H9 (cell line): ENCODE measurements at places on chromosomes 2 and 18. TPM values are rescaled to one million over a fixed set of nuclear protein-coding genes. Genes with fewer than 3 reads are reported as not detected.

DNA sequence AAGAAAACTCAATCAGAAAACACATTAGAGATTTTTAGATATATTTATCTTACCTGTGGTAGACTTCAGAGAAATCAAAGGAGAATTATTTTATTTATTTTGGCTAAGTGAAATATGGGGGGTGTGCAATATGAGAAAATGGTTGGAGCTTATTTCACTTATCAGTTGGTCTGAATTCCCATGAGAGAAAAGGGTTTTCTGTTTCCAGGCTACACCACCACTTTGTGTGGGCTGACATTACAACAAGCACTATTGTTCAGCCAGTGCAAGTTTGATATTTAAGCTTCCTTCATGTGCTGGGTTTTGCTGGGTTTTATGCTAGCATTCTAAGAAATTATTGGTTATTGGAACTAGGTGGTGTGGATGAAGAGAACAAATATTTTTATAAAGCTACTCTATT is 33.5 kb downstream of the RMND5A start:
- no peaks in the 10 kb centered on the region for H3K27me3 ChIP-seq
- DNase-seq, result no peak
- H3K36me3 ChIP-seq, result peaks cover 46% of the 10 kb centered on the region
- H3K4me3 ChIP-seq, result no peak overlapping the region

NEU4 gene
- 0.42 and 0.70 TPM in 2 replicates for total RNA-seq

IGFBP5 gene
- total RNA-seq, result 0.61 and 0.90 TPM in 2 replicates

TXNDC2 gene
- total RNA-seq, result 0.28 TPM in 1 of 2 replicates, not detected in the other

- DNase-seq, result peak; percentile 51
- peak overlapping the region; percentile 96 for H3K4me3 ChIP-seq
- peaks cover 29% of the 10 kb centered on the region for H3K36me3 ChIP-seq
- peaks cover 6% of the 10 kb centered on the region; the same call in 1 of the 2 replicates for H3K4me1 ChIP-seq
- H3K27ac ChIP-seq, result no peak overlapping the region
Observed at GRCh38 chr18:48949606-48950535, 894 bp downstream of the SMAD7 start.

GRCh38 chr18:25531207-25531606 is 179.2 kb upstream of the ZNF521 start:
- no peaks in the 10 kb centered on the region for H3K27me3 ChIP-seq
- no peak for DNase-seq
- peaks cover 16% of the 10 kb centered on the region for H3K36me3 ChIP-seq
- H3K4me3 ChIP-seq, result no peak overlapping the region
- H3K4me1 ChIP-seq, result no peaks in the 10 kb centered on the region
- H3K27ac ChIP-seq, result no peak overlapping the region

GRCh38 chr2:32446369-32446768 is 89.5 kb downstream of the BIRC6 start:
- no peak for DNase-seq
- no peak overlapping the region for H3K27ac ChIP-seq
- H3K4me1 ChIP-seq, result no peaks in the 10 kb centered on the region
- H3K27me3 ChIP-seq, result no peaks in the 10 kb centered on the region

DNA sequence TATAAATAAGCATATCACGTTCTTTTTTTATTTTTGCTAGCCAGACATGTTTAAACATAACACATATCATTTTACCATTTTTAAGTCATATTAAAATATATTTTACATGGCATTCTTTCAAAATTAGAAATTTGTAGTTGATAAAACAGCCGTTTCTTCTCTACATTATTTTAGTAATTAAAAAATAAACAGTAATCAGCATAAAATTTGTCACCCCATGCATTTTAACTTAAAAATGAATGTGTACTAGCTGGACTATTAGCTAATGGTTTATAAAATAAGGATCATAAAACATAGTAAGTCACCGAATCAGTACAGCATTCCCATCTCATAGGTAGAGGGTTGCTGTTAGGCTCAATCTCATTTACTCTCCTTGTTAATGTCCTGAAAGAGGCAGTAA is 433.8 kb downstream of the LRP1B start:
- no peak overlapping the region for H3K4me3 ChIP-seq
- H3K27me3 ChIP-seq, result no peaks in the 10 kb centered on the region
- no peak overlapping the region for H3K27ac ChIP-seq
- H3K4me1 ChIP-seq, result no peaks in the 10 kb centered on the region

GRCh38 chr2:104734937-104735586 is 118.9 kb upstream of the POU3F3 start:
- peaks cover 2% of the 10 kb centered on the region; the same call in 2 of the 3 replicates for H3K36me3 ChIP-seq
- no peak for DNase-seq
- H3K4me1 ChIP-seq, result no peaks in the 10 kb centered on the region
- no peak overlapping the region for H3K4me3 ChIP-seq
- no peak overlapping the region for H3K27ac ChIP-seq
- H3K27me3 ChIP-seq, result no peaks in the 10 kb centered on the region

GRCh38 chr2:236473691-236474090 is 95.9 kb upstream of the ACKR3 start:
- no peaks in the 10 kb centered on the region for H3K27me3 ChIP-seq
- no peak overlapping the region for H3K4me3 ChIP-seq
- H3K4me1 ChIP-seq, result peaks cover 2% of the 10 kb centered on the region; the same call in 1 of the 2 replicates
- no peak overlapping the region for H3K27ac ChIP-seq
- H3K36me3 ChIP-seq, result no peaks in the 10 kb centered on the region

GRCh38 chr2:135773917-135774316 is 32.3 kb downstream of the UBXN4 start:
- H3K27ac ChIP-seq, result no peak overlapping the region
- peaks cover 42% of the 10 kb centered on the region; the same call in 2 of the 3 replicates for H3K36me3 ChIP-seq
- no peak for DNase-seq
- no peaks in the 10 kb centered on the region for H3K4me1 ChIP-seq
- H3K27me3 ChIP-seq, result no peaks in the 10 kb centered on the region

GRCh38 chr2:157420771-157421323 is 23.0 kb downstream of the CYTIP start:
- no peak overlapping the region for H3K27ac ChIP-seq
- H3K4me3 ChIP-seq, result no peak overlapping the region
- DNase-seq, result no peak
- no peaks in the 10 kb centered on the region for H3K27me3 ChIP-seq
- H3K4me1 ChIP-seq, result no peaks in the 10 kb centered on the region

DNA sequence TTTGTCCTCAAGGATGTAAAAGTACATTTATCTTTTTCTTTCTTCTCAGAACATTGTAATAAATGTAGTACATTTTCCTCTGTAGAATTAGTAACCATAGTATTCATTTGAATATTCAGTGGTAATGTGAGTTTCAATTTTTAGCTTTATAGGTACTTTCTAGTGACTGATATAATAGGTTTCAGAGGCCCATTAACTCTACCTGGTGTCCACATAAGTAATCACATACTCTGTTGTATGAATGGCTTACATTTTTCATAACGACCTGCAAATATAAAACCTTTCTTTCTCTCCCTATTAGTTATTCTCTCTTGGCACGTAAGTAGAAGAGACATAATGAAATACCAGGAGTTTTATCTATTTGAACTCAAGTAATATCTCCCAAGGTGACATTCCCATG is 1017.6 kb downstream of the DPP10 start:
- H3K27me3 ChIP-seq, result no peaks in the 10 kb centered on the region
- no peak overlapping the region for H3K4me3 ChIP-seq

- no peaks in the 10 kb centered on the region for H3K4me1 ChIP-seq
- no peak overlapping the region for H3K4me3 ChIP-seq
- no peak for DNase-seq
- no peaks in the 10 kb centered on the region for H3K27me3 ChIP-seq
Observed at GRCh38 chr2:117957616-117958015, 56.3 kb downstream of the CCDC93 start.

GRCh38 chr2:227450311-227450841 is 21.6 kb upstream of the AGFG1 start:
- H3K27ac ChIP-seq, result no peak overlapping the region
- no peak for DNase-seq
- H3K36me3 ChIP-seq, result no peaks in the 10 kb centered on the region
- no peaks in the 10 kb centered on the region for H3K27me3 ChIP-seq

CHRNA1 gene
- not detected in 2 replicates for total RNA-seq

DNA sequence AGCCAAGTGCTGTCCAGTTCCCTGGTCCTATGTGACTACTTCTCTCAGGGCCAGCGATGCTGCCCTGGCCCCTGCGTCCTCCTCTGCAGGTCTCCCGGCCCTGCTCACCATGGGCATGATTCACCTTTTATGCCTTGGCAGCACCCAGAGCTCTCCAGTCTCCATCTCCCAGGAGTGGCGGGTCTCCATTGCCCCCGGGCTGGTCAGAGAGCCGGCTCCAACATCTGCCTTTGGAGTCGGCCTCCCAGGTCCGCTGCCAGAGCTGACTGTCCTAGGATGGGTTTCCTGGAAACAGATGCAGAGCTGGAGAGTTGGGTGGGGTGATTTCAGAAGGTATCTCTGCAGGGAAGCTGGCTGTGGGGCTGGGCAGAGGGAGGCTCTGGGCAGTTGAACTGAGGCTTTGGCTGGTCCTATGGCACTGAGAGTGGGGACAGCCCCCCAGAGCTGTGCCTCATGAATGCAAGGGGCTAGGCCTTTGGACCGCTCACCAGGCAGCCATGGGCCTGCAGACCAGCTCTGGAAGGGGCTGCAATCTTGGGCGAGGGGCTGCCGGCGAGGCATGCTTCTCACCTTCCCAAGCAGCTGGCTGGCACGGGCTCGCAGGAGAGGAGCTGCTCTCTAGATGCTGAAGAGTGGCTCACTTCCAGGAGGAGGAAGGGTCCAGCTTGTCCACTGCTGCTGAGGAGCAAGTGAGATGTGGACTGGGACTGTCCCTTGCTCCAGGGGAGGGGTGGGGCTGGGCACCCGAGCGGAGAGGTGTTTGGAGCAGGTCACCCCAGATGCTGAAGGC is 59.8 kb upstream of the HS6ST1 start:
- peak; percentile 25 for DNase-seq
- no peaks in the 10 kb centered on the region for H3K36me3 ChIP-seq
- no peak overlapping the region for H3K27ac ChIP-seq

DNA sequence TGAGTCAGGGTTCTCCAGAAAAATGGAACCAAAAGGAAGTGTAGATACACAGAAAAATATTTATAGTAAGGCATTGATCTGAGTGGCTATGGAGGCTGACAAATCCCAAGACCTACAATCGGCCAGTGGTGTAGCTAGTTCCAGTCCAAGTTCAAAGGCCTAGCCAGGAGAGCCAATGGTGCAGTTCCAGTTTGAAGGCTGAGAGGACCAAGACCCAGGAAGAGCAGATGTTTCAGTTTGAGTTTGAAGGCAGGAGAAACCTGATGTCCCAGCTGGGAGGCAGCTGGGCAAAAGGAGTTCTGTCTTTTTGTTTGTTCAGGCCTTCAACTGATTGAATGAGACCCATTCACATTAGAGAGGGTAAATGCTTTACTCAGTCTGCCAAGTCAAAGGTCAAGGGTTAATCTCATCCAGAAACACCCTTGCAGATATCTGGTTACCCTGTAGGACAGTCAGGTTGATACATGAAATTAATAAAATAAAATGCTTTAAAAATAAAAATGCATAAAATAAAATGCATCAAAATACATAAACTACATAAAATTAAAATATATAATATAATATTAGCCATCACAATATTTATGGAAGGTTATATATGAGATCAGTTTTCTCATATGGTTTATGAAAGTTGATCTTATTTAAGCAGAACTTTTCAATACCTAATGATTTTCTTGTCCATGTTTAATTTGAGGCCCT is 38.7 kb downstream of the KCNE4 start:
- peaks cover 2% of the 10 kb centered on the region; the same call in 1 of the 2 replicates for H3K4me1 ChIP-seq
- no peak overlapping the region for H3K4me3 ChIP-seq
- no peak for DNase-seq
- no peak overlapping the region for H3K27ac ChIP-seq

PAIP2B gene
- total RNA-seq, result 16.8 and 17.7 TPM in 2 replicates

- no peaks in the 10 kb centered on the region for H3K27me3 ChIP-seq
- no peak overlapping the region for H3K27ac ChIP-seq
- H3K36me3 ChIP-seq, result peaks cover 5% of the 10 kb centered on the region; the same call in 2 of the 3 replicates
Observed at GRCh38 chr2:238509151-238509835, 82.6 kb downstream of the ASB1 start.

- H3K4me1 ChIP-seq, result no peaks in the 10 kb centered on the region
- H3K27ac ChIP-seq, result no peak overlapping the region
- peaks cover 6% of the 10 kb centered on the region; the same call in 1 of the 2 replicates for H3K36me3 ChIP-seq
- no peak overlapping the region for H3K4me3 ChIP-seq
- no peak for DNase-seq
Observed at GRCh38 chr2:10556271-10557140, 108.4 kb upstream of the ODC1 start.

LBX2 gene
- total RNA-seq, result 1.1 TPM in 2 replicates

- no peaks in the 10 kb centered on the region; the same call in 1 of the 2 replicates for H3K4me1 ChIP-seq
- H3K36me3 ChIP-seq, result no peaks in the 10 kb centered on the region
- DNase-seq, result no peak
- no peak overlapping the region for H3K27ac ChIP-seq
- no peak overlapping the region for H3K4me3 ChIP-seq
Observed at GRCh38 chr2:43402002-43402401, 175.6 kb upstream of the ZFP36L2 start.

GRCh38 chr2:20467789-20468548 is 21.1 kb downstream of the RHOB start:
- no peaks in the 10 kb centered on the region for H3K36me3 ChIP-seq
- no peak for DNase-seq
- no peak overlapping the region for H3K27ac ChIP-seq
- no peaks in the 10 kb centered on the region for H3K4me1 ChIP-seq
- no peak overlapping the region for H3K4me3 ChIP-seq
- no peaks in the 10 kb centered on the region; the same call in 1 of the 2 replicates for H3K27me3 ChIP-seq

- H3K27ac ChIP-seq, result no peak overlapping the region
- DNase-seq, result no peak
- H3K36me3 ChIP-seq, result peaks cover 14% of the 10 kb centered on the region; the same call in 2 of the 3 replicates
- H3K27me3 ChIP-seq, result no peaks in the 10 kb centered on the region
Observed at GRCh38 chr2:42338567-42339190, 22.3 kb downstream of the COX7A2L start.

DNA sequence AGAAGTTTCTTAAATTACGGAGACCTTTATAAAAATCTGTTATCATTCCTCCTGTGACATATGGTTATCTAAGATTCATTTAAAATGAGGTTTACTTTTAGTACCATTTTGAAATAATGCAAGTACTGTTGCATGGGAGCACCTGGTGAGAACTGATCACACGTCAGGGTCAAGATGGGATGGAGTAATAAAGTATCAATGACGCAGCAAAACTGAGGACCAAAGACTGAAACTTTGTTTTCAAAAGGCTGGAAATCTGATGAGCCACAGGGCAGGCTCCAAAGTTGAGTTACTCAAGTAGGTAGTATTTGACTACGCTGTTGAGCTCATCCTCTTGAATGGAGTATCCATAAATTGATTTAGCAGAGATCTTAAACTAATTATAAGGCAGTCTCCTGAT is 411.9 kb upstream of the ZNF804A start:
- H3K36me3 ChIP-seq, result no peaks in the 10 kb centered on the region
- H3K4me3 ChIP-seq, result no peak overlapping the region
- H3K27me3 ChIP-seq, result no peaks in the 10 kb centered on the region
- H3K27ac ChIP-seq, result no peak overlapping the region
